ENCODE measurements at places on chromosomes 12 and 14.
A peak's percentile ranks its signal among the peaks of the same experiment; 100 is the strongest.

DNA sequence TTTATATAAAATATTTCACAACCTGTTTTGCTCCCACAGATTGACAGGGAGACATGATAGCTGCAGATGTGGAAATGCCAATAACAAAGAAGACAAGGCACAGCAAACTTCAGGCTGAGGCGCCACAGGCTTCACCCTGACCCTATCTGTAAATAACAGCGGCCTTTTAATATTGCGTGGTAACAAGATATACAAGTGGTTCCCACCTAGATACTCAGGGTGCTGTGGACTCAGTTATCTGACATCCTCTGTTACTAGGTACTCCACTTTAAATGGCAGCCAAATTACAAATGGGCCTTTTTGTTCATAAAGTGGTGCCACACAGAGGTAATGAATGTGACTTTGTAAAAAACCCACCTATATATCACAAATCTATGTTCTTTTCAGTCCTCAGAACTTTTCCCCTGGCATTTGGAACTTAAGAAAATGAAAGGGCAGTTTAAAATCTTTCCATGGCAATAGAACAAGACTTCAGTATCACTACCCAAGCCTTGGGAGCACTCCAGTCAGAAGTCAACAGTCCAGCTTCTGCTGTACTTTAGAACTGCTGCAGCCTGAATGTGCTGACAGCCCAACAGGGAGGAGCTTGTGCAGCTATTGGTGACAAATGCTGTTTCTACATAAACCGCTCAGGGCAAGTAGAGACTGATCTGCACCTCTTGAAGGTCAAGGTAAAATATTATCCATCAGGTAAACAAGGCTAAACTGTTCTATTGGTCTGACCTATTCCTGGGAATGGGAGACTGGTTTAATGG lies 86.2 kb upstream of the DCD start:
- no peak for DNase-seq

DNA sequence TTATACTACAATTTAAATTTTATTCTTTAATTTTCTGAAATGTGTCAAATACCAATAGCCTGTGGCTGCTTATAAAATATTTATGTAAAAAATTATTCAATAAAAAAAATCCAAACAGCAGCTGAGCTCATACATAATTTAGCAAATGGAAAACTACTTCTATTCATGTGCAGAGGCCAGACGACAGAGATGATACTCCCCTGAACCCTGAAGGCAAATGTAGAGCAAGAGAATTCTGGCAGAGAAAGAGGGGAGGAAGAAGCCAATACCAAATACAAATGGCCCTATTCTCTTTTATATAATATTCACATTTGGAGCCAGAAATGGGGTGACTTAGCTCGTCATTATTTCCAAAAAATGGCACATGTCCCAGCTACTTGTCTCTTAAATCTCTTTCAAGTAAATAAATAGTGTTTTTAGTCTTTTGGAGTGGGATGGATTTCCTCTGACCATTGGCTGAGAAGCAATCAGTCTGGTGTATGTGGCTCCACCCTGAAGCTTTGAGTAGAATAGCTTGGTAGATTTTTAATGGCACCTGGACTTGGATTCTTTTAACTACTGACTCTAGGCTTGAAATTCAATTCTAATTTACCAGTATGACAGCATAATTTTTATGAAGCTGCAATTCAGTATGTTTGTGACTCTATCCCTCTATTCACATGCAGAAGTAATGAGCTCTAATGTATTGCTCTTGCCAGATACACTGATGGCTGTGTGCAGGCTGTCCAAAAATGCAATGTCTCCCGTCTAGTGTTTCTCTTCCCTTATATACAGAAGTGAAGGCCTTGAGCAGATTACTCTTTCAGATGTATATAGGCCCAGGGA lies 113.4 kb upstream of the SCAF11 start:
- no peak for DNase-seq

DNA sequence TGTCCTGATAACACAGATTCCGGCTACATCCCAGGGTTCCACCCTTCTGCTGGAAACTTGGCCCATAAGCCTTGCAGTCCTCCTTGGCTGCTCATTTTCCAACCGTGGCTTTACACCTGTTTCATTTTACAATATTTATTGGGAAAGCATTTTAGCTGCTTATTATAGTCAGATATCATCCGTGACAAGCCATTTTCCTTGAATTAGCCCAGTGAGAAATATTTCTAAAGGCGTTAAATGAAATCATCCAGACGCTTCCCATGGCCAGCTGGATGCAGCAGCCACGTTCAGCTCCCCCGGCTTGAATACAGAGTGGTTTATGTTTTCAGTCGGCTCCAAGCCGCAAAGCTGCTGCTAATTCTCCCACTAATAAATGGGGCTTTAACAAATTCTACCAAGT lies 245.0 kb upstream of the PELI2 start:
- no peak for DNase-seq

DNA sequence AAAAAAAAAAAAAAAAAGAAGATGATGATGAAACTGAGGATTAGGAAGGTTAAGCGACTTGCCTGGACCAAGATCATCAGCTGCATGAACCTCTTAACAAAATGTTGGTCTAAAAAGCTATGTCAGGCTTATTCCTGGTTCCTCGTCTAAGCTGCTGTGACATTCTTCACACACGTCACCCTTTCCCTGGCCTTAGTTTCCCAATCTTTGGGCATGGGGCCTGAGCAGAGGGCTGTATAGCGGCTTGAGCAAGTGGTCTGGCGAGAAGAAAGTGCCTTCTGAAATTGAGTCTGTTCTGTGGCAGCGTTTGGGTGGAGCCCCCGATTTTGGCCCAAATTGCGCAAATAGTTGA lies 58.7 kb upstream of the CCND2 start:
- no peak for DNase-seq

GRCh38 chr12:26991826-26992225 lies 22.4 kb downstream of the TM7SF3 start:
- DNase-seq, result no peak

DNA sequence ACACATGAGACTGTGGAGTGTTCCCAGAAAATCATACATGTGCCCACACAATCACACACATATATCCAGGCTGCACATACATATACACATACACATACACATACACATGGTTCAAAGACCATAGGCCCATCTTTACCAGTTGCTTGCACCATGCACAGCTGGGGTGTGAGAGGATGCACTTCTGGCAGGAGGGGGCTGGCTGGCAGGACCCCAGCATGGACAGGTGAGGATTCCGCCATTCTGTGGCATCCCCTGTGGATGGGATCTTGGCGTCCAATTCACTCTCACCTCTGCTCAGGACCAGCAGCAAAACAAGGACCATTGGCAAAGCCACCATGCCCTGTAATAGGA lies 7.0 kb downstream of the ITGB7 start:
- DNase-seq, result no peak

GRCh38 chr12:43742106-43742505 lies 16.5 kb downstream of the PUS7L start:
- DNase-seq, result no peak

DNA sequence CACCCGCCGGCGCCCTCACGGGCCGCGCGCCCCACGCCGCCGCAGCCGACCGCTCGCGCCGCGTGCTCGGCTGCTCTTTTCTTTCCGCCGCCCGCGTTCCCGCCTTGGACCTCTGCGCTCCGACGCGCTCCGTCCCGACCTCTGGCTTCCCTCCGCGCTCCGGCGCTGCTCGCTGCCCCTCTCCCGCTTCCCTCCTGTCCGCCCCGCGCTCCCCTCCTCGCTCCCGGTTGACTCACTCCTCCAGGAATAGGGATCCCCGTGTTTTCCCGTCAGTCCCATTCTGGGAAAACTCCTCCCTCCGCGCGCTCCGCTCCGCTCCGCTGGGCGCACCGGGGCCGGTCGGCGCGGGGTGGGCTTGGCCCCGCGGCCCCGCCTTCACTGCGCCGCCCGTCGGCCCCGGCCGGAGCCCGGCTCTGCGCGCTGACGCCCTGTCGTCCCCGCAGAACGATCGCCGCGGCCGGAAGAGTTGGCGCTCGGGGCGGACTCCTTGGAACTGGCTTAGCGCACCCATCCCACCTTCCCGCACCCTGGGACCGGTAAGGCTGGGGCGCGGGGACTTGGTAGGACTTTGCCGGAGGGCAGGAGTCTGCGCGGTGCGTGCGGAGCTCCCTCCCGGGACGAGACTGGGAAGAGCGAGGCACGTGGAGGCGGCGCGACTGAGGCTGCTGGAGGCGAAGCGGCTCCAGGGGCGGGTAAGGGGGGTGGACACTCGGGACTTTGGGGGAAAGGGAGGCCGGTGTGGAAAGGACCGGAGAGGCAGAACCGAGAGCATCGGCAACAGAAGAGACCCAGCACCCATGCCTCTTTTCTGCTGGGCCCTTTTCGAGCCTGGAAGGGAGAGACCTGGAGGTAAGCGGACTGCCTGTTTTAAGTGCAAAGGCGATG lies 550 bp downstream of the TEAD4 start:
- DNase-seq, result peak; percentile 50

DNA sequence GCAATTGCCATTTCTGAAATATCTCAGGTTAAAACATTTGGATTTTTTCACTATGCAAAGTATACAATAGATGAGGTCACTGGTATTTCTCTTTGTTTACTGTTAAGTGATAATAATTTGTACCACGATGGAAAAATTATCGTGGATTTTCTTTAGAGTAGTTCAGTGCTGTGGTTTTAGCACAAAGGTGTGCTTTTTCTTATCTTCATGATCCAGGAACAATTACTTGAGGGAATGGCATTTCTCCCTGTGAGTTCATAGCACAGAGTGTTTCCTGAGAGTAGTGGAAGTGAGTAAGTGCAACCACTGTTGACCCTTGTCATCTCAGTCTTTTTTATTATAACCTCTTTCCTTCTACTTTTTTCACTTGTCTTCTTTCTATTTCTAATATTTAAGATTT lies 86.8 kb downstream of the FGD4 start:
- DNase-seq, result no peak

GRCh38 chr12:120538281-120539156 lies 4.4 kb downstream of the RNF10 start:
- no peak for DNase-seq

DNA sequence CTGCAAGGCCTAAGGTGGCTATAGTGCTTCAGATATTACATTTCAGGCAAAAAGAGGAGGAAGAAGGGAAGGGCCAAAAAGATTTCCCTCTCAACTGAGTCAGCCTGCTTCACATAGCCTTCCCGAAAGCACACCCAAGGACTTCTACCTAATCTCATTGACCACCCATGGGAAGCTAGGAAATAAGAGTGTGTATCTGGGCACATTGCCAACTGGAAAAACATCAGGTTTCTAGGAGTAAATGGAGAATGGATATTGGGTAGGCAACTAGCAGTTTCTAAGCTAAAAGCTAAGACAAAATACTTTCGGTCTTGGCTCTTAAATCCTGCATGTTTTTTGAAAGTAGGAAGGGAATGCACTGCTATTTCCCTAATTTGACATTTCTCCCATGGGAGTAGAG lies 221.7 kb upstream of the GRIP1 start:
- DNase-seq, result no peak

DNA sequence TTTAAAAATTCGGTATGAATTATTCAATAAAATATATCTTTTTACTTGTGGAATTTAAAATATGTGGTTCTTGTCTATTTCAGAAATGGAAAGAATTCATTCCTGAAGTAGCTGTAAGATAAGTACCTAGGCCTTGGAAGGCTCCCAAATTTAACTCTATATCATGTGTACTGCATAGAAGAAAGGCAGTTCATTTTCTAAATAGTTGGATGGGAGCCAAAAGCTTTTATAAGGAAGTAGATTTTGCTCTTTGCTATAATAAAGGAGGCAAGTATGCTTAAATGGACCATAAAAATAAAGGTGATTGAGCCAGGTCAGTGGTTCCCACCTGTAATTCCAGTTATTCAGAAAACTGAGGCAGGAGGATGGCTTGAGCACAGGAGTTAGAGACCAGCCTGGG lies 187.5 kb downstream of the ATXN7L3B start:
- DNase-seq, result no peak

GRCh38 chr12:108457006-108457733 lies 57.9 kb upstream of the FICD start:
- no peak for DNase-seq

DNA sequence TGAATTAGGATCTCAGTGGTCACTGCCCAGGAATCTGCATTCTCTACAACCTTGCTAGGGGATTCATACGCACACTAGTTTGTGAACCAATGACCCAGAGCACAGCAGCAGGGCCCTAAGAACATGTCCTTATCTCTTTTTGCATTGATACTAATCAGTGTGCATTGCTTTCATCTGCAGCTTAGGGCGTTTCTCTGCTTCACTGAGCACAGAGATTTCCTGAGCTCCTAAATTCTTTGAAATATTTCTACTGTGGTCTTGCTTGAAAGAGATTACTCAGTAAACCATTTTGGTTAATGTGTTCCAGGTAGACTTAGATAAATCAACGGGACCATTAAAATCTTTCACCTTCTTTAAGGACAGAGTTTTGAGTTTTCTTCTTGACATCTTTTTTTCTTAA lies 351.3 kb upstream of the KITLG start:
- no peak for DNase-seq

DNA sequence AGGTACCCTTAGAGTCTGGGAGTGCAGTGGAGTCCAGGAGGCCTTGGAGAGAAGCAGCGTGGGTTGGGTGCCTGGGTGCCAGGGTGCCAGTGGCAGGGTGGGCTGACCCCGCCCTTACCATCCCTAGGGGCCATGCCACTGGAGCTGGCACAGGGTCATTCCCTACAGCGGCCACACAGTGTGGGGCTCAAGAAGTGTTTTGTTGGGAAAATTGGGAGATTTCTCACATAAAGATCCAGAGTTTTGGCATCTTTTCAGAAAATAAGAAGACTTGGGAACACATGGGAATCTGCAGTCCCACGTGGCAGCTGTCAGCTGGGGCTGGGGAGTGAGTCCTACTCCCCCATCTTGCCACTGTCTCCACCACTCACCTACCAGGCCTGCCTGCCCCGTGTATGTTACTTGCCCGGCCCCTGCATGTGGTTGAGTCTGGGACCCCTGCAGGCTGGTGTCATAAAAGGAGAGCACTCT lies 4.2 kb downstream of the VASH1 start:
- DNase-seq, result no peak

- DNase-seq, result no peak
Measured at GRCh38 chr14:100695423-100695738, 31.3 kb upstream of the DLK1 start.

GRCh38 chr12:105960319-105961083 lies 178.3 kb downstream of the NUAK1 start:
- no peak for DNase-seq

DNA sequence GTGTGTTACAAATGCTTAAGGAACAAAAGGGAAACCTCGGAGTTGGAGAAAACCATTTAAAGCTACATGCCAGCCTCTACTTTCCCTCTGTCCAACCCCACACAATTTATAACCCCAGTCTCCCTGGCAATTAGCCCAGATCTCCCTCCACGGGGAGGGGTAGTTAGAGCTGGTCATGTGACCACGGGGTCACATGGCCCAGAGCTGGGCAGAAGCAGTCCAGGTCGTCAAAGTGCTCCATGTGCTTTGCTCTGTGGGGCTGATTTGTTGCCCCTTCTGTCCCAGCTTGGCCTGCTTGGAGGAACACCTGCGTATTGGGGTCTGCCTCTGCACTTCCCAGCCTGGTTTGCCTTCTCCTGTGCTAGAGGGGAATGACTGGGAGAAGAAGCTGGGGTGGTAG lies 219.1 kb downstream of the RBM19 start:
- no peak for DNase-seq

GRCh38 chr14:102055181-102055901 lies 31.5 kb downstream of the HSP90AA1 start:
- DNase-seq, result no peak
